ENCODE measurements at places on chromosomes 4 and X.

DNA sequence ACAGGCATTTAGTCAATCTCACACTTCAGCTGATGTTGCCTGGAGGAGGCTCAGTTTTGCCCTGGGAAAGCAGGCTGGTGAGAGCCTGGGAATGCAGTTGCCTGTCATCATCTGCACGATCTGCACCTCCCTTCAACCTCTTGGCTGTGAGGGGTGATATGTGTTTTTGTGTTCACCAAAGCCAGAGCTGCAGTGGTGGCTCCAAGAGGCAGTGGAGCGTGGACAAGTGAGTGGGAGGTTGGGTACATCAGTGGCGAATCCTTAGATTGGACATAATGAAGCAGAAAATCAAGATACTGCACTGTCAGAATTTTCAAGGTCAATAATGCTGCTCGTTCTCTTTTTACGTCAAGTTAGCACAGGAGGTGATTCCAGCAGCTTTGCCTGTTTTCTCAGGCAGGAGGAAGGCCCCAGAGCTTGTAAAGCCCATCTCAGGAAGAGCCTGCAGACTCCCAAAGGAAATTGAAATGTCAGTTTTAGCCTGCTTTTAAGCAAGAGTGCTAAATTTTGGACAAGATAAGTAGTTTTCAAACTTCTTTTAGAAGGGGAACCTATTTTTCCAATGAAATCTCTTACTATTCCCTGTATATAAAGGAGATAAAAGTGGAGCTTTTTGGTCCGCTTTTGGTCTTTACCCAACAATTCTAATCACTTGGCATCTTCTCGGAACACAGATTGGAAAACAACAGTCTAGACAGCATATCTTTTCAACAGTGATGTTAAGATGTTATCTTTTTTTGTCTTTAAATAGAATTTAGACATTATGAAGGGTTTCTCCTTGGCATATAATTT, 92.8 kb downstream of the FRAS1 start:
- DNase-seq = no peak

- DNase-seq = no peak
These were observed 1054.3 kb downstream of the FAT4 start for GRCh38 chr4:126369076-126369475.

- DNase-seq = peak; percentile 38
These were observed 722 bp downstream of the NAAA start for GRCh38 chr4:75939890-75940691.

DNA sequence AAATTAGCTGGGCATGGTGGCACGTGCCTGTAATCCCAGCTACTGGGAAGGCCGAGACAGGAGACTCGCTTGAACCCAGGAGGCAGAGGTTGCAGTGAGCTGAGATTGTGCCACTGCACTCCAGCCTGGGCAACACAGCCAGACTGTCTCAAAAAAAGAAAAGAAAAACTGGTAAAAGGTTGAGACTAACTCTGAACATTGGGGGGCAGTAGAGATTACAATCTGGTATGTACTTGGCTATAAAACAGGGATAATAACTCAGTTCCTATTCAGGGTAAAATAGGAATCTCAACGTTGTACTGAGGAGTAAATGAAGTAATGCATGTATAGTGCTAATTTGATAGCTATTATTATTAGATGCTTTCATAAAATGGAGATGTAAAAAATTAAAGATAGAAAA, 12.5 kb upstream of the KLF8 start:
- no peak for DNase-seq

- DNase-seq = no peak
These were observed 128.9 kb downstream of the REELD1 start for GRCh38 chr4:146343199-146343598.

DNA sequence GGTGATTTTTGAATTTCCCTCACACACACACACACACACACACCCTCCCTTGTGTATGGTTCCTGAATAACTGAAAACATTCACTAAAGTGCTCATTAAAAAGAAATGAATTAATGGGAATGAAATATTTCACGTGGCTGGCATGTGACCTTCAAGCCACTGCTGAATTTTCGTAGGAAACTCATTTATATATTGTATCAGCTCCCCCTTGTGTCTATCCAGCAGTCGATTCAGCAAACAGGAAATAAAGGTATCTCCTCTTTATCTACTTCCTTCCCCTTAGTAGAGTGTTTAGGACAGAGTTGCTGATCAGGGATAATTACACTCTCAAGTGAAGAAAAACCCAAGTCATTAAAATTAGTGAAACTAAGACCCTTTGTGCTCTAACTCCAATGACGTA, 912.6 kb upstream of the LCORL start:
- DNase-seq = no peak

DNA sequence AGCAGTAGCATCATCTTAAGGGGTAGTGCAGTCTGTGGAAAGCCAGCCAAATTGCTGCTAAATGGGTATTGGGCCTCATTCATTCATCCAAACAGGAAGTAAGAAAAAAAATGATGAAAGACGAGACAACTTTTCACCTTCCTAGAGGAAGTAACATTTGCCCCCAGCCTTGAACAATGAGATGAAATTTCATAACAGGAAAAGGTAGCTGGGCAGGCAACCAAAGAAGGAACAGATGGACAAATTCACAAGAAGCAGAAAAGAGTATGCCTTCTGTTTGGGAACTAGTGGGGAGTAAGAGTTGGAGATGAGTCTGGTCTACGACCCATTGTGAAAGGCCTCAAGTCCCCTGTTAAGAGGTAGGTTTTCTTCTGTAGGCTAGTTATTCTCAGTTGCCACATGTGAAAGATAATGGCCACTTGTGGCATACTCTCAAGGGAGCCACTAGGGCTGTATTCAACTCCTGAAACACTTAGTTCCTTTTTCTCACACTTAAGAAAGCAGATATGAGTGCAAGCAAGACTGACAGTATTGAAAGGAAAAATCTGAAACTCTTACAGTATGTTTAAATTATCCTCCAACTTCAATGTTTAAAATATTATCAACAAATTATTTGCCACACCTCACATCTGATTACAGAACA, 190.4 kb downstream of the AR start:
- DNase-seq = no peak

- no peak for DNase-seq
These were observed 581 bp downstream of the DNAJB14 start for GRCh38 chr4:99945718-99946355.

- DNase-seq = no peak
These were observed 10.6 kb upstream of the TLR8 start for GRCh38 chrX:12895866-12896265.

DNA sequence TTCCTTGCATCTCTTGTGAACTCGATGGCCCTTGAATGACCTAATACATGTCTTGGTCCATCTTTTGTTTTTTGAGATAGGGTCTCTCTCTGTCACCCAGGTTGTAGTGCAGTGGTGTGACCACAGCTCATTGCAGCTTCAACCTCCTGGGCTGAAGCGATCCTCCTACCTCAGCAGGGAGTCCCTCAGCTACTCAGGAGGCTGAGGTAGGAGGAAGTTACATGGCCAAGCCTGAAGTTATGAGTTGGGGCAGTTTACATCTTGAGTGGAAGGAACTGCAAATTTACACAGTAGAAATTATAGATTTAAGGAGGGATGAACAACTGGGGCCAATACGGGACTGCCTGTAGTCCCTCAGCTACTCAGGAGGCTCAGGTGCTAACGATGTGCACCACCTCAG, 97.2 kb upstream of the METTL14 start:
- no peak for DNase-seq

- DNase-seq = no peak
These were observed 3.5 kb downstream of the UBE2D3 start for GRCh38 chr4:102823897-102824296.

GRCh38 chr4:108129196-108129595, 39.5 kb downstream of the LEF1 start:
- DNase-seq = no peak

GRCh38 chrX:97984641-97985040, 1100.9 kb downstream of the RPA4 start:
- DNase-seq = no peak

DNA sequence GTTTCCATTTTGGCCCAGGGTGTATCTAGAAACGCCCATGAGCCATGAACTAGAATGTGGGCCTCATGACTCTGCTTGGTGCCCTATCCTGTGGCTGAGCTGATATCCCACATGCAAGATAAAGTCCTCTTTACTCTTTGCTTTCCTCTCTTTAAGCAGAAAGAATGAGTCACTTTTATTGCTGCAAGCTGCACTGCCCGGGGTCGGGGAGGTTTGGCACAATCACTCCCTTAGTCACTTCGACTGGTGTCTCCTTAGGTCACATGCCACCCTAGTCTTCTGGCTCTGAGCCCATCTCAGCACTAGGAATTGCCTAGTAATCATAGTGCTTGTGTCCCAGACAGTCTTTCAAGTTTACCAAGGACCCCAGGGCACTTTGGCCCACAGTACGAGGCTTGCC, 75.1 kb upstream of the CXorf66 start:
- DNase-seq = no peak

GRCh38 chr4:88090898-88091297, 67.5 kb downstream of the ABCG2 start:
- no peak for DNase-seq

DNA sequence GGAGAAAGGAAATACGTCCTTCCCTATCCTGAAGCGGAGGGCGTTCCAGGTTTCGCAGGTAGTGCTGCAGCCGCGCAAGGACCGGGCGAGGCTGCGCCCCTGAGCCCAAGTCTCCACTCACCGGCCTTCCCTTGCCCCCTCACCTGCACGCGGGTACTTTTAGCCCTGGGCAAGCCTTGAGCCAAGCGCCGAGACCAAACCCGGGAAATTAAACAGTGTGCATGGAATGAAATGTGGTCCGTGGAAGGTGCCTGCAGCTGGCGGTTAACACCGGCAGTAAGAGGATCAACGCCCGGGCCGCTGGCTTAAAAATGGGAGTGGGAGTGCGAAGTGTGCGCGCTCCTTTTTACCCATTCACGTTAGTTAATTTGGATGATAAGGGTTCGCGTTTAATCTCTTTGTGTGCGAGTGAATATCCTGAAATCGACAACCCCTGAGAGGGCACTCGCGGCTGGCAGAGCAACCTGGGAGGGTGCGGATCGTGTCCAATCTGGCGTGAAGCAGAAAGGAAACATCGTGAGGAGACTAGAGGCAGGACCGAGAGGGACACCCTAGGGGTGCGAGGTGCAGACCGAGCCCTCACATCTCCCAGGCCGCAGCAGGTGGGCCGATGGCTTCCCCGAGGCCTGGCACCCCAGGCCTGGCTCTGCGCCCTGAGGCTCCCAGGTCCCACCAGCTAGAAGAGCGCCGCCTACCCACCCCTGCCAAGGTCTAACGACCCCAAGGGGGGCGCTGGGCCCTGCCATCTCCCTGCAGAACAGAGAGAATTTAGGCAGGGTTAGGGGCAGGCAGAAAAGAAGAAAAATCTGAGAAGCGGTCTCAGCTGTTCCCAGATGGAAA, 2.0 kb upstream of the HELT start:
- no peak for DNase-seq

- DNase-seq = no peak
These were observed 13.5 kb downstream of the HERC3 start for GRCh38 chr4:88605736-88606135.

DNA sequence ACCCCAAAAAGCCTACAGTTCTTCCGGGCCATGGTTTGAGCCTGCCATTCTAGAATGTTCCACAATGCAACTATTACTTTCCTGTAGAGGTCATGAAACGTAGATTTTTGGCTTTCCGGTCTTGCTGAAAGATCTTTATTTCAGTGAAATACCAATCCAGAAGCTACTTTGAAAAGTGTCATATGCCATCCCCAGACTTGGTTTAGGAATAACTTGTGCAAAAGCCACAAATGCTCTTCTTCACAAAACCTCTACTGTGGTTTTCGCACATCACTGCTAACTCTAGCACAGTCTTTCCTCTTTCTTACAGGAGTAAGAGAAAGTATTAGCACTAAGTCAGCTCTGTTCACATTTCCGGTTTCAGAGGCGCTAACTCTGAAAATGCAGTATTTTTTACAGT, 12.7 kb upstream of the CD40LG start:
- no peak for DNase-seq

DNA sequence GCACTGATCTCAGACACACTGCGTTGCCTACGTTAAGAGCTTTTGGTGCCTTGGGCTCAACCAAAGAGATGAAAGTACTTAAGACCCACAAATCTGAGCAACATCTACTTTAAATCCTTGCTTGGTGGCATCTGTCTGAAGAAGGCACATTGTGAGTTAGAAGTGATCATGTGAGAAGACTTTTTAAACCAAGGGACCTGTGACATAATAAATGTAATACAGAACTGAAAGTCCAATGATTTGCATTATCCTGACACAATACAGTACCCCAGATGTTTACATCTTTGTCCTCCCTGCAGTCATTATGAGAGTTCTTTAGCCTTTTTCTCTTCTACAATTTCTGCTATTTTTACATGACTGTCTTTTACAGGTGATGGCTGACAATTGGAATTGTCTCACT, 96.7 kb upstream of the FTHL17 start:
- DNase-seq = no peak

DNA sequence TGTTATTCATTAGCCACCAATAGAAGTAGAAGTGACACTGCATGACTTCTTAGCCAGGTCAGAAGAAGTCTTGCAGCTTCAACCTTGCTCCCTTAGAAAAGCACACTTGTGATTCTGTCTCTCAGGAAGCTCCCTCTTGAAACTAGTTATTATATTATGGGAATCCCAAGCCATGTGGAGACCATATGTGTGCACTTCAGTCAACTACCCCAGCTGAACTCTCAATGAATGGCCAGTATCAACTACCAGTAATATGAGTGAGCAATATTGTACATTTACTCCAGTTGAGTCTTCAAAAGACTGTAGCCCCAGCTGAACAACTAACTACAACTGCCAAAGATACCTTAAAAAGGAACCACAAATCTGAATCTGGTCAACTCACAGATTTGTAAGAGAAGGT, 77.1 kb upstream of the GABRA3 start:
- no peak for DNase-seq

- DNase-seq = no peak
These were observed 137.5 kb downstream of the PALLD start for GRCh38 chr4:168634276-168634802.

GRCh38 chr4:119854364-119854763, 212.3 kb downstream of the MAD2L1 start:
- no peak for DNase-seq

DNA sequence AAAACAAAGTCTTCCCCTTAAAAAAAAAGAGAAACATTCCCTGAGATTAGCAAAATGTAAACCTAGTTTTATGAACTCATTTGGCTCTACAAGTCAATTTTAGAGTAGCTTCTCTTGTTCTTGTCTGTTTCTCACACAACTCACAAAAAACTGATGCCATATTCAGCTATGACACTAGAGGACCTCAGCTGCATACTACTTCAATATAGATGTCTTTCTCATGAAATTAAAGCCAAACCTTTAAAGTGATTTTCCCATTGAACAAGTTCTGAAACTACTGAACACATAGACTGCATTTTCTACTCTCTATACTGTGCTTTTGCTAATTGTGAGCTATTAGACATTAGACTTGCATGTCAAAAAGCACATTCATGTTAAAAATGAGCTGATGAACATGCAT, 49.8 kb downstream of the TBCK start:
- DNase-seq = no peak

GRCh38 chrX:121635141-121635540, 587.7 kb downstream of the GLUD2 start:
- no peak for DNase-seq

DNA sequence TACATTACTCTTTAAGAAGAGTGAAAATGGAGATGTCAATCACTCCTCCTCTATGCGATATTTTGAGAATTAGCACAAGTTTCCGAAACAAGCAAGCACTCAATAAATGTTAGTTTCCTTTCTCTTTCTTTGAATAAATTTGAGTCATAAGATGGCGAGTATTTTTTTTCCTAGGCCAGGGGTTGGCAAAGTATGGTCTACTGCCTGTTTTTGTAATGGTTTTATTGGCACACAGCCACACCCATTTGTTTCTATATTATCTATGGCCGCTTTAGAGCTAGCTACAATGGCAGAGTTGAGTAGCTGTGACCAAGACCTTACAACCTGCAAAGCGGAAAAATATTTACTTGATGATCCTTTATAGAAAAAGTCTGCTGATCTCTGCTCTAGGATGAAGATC, 139.5 kb downstream of the MID1 start:
- no peak for DNase-seq
